ENCODE measurements at places on chromosomes 2 and 18.
A peak's percentile ranks its signal among the peaks of the same experiment; 100 is the strongest.

DNA sequence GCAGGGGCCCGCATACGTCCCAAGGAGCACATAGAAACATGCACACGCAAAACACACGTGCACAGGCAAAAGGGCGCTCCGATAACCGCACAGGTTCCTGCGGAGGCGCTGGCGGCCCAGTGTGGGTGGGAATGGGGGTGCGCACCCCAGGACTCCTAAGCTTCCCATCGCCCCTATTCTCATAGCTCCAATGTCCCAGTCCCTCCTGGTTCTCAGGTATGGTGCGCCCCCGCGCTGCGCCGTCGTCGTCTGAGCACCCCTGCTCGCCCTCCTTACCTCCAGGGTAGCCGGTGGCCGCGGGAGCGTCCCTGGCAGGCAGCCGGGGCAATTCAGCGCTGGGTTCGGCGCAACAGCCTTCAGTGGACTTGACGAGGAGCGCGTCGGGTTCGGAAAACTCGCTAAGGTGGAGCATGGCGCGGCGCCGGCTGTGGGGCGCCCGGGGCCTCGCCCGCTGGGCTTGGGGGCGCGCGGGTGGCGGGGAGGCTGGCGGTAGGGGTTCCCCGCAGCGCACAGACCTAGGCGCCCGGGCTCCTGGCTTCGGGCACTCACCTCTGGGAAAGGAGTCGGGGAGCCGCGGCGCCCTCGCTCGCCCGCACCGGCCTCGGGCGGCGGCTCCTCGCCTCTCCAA is 328 bp downstream of the EGR4 start:
- no peak for DNase-seq

DNA sequence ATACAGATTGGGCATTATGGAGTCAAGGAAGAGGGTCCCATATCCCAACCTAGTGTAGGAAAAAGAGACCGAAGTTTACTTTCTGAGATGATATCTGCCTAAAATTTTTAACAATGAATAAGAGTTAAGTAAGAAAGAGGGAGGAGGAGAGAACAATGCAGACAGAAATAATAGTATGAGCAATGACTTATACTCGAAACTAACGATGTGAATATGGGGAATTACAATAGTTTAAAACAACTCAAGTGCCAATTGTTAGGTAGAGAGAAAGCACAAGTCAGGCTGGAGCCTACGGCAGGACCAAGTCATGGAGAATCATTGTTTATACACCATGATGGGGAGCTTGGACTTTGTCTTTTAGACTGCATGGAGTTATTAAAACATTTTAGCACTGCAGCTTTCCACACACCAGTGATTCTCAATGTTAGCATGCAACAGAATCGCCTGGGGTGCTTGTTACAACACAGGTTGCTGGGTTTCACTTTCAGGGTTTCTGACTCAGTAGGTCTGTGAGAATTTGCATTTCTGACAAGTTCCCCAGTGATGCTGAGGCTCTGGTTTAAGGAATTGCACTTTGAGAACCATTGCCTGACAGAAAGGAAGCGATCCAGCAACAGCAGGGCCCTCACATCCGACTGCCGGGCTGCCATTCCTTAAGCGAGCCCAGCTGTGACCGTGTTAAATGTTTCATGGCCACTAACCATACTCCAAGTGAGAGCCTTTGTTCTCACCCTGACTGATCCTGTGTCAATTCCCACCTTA is 511.2 kb downstream of the DCDC2C start:
- no peak for DNase-seq

- DNase-seq: peak; percentile 28
Measured at GRCh38 chr2:174577967-174578589, 19.5 kb downstream of the WIPF1 start.

- no peak for DNase-seq
Measured at GRCh38 chr2:10220902-10221391, 81.8 kb upstream of the HPCAL1 start.

DNA sequence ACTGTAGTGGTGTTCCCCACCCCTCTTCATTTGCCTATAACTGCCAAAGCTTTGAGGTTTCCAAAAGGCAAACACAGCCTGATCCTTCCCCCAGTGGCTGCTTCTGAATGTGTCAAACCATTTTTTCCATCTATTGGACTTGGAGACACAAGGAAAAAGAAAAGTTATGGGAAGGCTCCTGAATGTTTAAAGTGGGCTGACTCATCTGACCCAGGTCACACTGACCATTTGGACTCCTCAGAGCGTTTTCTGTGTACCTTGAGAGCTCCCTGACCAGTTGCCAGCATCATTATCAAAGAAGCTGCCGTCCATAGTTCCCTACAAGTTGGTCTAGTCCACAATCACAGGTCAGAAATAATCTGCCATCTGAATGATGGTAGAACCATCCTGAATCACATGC is 123.4 kb upstream of the COL3A1 start:
- no peak for DNase-seq

DNA sequence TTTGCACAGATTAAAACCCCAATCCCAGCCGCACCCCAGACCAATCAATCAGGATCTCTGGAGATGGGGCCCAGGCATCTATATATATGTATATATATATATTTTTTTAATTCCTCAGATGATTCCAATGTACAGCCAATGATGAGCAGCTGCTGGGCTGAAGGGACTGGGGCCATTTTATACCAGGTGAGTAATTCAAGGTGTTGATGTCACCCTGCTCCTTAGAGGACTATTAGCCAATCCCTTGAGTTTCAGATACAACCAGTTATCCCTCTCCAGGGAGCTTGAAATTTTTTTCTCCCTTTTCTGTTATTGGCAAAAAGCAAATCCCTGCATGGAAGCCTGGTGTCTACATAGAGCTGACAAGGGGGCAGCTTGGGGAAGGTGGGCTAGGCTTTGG is 59.8 kb downstream of the MCFD2 start:
- DNase-seq: no peak

DNA sequence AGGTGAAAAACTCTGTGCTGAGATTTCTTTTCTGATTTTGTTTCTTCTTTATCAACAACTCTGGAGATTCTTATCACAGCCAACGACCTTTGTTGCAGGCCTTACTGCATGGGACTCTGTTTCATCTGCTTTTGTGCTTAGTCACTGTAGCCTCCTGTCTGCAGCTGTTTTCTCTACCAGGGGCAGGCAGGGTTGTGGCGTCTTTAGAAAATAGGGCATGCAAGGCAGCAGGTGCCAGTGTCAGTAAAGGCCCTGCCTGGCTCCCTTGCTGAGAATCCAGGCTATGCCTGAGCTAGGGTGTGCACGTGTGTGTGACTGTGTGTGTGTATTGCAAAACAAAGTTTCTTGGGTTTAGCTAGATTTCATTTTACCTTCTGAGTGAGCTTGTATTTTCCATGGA is 14.6 kb upstream of the SLC9A2 start:
- no peak for DNase-seq

GRCh38 chr2:178331474-178332432 is 119.2 kb downstream of the PRKRA start:
- DNase-seq: no peak

DNA sequence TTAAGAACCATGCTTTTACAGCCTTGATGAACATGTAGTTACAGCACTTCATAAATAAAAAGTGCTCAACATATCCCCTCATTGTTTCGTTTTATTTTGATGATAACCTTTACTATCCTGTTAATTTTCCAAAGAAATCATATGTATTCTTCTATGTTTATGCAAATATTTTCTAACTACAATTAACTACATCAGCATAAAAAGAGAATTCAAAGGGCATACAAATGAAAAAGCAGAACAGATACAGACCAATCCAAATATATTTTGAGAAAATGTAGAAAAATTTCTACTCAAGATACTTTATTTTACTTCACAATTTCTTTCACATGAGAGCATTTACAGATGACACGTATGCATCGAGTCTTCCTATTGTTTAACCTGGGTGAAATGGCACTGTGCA is 69.1 kb downstream of the MBD2 start:
- no peak for DNase-seq

DNA sequence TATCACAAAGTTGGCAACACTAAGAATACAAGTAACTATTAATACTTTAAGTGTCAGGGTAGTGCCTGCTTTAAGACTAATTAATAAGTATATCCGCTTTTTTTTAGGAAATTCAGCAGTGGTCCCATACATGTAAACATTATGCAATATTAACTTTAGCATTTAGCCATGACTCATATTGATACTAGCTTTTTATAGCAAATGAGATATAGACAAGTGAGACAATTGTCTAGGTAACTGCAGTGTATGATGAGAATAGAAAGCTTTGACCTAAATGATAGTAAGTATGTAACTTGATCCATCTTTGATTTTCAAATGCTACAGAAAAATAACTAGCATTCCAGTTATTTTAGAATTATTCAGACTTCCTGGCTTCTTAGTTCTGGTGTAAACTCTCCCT is 27.4 kb upstream of the VRK2 start:
- DNase-seq: no peak

GRCh38 chr18:57025540-57025939 is 121.3 kb upstream of the BOD1L2 start:
- no peak for DNase-seq

GRCh38 chr18:59906203-59906602 is 6.4 kb downstream of the PMAIP1 start:
- DNase-seq: no peak

GRCh38 chr2:197869501-197870111 is 65.2 kb downstream of the PLCL1 start:
- no peak for DNase-seq

DNA sequence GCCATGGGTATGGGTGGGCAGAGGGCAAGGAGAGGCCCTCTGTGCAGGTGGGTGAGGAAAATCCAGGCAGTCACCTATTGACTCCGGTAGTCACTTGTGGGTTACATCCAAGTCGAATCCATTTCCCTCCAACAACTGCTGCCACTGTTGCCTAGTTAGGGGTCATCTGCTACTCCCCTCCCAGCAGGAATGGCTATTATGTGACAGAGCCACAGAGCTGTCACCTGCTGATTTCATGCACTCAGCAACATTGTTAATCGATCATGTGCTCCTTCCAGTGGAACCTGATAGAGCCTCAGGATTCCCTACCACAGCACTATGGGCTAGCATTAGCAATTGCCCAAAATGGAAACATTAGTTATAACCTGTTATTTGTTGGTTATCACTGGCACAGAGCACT is 31.4 kb downstream of the POLR1A start:
- no peak for DNase-seq

DNA sequence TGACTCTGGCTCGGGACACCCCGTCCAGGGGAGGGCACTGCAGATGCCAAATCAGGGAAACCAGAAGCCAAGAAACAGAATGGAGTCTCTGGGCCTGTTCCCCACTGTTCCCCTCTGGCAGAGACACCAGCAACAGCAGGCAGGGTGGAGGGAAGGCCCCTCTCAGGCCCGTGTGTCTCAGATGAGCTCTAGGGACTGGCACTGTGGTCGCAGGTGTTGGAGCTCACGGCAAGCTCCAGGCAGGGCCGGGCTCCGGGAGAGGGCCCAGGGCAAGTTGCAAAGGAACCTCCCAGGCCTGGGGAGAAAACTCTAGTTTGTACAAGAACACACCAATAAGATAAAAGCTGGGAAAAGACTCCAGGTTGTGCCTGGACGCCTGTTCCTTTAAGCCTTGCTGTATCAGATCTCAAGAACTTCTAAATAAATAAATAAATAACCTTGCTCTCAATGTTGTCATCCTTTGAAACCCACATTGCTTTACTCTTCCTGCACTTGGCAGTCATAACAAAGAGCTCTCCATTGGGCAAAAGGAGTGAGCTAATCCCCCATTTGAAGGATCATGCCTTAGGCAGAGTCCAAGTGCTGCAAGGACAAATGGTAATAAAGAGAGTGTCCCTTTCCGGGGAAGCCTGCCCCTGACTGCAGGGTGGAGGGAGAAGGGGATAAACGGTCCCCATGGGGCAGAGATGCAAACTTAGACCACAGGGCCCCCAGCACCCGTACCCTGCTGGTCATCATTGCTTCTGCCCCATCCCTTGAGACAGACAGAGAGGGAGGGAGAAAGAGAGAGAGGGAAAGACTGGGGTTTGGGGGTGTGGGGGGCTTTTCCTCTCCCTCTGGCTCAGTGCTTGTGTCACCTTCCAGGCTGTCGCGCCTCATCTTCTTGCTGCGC is 33.3 kb downstream of the CNGA3 start:
- DNase-seq: no peak

Measured in NCI-H1694 (cell line).